ENCODE measurements at places on chromosomes 6 and 20. TPM values are rescaled to one million over a fixed set of nuclear protein-coding genes. Genes with fewer than 3 reads are reported as not detected.

GRCh38 chr20:61798632-61799031, 267.0 kb downstream of the TAF4 start:
- no peak overlapping the region for H3K4me3 ChIP-seq
- no peaks in the 10 kb centered on the region for H3K36me3 ChIP-seq
- no peaks in the 10 kb centered on the region for H3K4me1 ChIP-seq
- DNase-seq, result no peak
- no peak overlapping the region for H3K27ac ChIP-seq

DNA sequence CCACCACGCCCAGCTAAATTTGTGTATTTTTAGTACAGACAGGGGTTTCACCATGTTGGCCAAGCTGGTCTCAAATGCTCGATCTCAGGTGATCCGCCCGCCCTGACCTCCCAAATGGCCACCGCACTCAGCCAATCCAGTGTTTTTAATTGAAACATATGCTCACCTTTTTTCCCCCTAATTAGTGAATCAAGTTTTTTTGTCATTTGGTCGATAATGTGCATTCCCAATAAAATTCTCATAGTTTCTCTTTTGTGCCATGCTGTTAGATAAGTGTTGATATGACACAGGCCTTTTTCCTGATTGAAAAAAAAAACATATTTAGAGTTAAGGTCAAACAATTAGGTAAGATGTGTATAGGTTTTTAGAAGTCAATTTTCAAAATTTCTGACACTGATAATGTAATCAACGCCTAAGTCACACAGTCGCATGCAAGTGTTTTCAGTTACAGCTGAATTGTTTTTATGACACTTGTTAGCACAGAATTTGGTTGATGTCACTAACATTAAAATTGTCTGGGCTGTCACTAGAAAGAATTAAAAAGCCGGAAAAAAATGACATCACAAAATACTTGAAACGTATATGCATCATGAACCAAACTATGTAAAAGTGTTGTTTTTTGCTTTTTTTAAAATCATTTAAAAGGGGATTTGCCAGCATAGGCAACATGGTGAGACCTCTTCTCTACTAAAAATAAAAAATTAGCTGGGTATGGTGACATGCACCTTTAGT, 21.9 kb downstream of the ZNF217 start:
- no peaks in the 10 kb centered on the region for H3K27me3 ChIP-seq
- no peak overlapping the region for H3K4me3 ChIP-seq
- H3K4me1 ChIP-seq, result no peaks in the 10 kb centered on the region
- no peak for DNase-seq
- peaks cover 23% of the 10 kb centered on the region for H3K36me3 ChIP-seq

- no peak for DNase-seq
- H3K27ac ChIP-seq, result no peak overlapping the region
- no peak overlapping the region for H3K4me3 ChIP-seq
- no peaks in the 10 kb centered on the region for H3K4me1 ChIP-seq
- H3K36me3 ChIP-seq, result no peaks in the 10 kb centered on the region
These were observed 271.4 kb downstream of the ALDH8A1 start for GRCh38 chr6:134678436-134678889.

The SLC12A5 gene
- not detected for total RNA-seq

DNA sequence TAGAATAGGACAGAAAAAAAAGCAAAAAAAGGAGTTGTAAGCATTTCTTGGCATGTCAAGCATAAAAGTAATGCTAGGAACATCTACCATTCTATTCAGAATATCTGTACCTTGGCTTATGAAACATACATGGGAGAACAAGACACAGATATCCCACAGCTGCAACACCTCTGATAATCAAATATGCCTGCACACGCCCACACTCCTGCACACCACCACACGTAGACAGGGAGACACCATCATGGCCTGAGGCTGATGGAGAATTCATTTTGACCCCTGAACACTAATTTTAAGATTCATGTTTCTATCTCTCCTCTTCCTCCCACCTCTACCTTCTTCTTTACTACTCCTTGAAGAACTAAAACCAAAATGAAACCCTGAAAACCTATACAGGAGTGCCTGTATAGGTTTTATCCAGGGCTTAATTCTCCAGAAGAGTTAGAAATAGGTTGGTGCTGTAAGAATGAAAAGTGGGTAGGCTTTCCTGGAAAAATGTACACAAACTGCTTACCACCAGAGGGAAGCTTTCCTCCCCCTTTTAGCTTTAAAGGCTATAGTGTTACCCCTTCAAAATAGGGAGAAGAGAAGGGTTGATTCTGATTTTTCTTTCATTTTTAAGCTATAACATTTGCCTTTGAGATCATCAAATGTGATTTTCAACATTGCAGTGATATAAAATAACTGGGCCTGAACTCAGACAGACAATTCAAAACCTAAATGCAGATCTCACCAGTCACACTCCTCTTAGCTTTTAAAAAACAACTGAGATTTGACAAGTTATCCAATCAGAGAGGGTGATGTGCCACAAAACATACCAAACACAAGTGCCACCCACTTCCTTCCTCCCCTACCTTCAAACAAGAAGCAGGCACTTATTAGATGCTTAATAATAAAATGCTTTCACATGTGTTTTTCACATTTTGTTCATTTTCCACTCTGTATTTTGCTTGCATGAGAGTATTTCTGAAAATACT, 57.9 kb downstream of the ELOVL5 start:
- DNase-seq, result no peak
- no peak overlapping the region for H3K27ac ChIP-seq
- peaks cover 10% of the 10 kb centered on the region for H3K4me1 ChIP-seq
- no peaks in the 10 kb centered on the region for H3K27me3 ChIP-seq

GRCh38 chr6:105078386-105078708, 101.5 kb downstream of the POPDC3 start:
- no peak overlapping the region for H3K4me3 ChIP-seq
- H3K36me3 ChIP-seq, result no peaks in the 10 kb centered on the region
- no peaks in the 10 kb centered on the region for H3K27me3 ChIP-seq
- H3K27ac ChIP-seq, result no peak overlapping the region
- DNase-seq, result no peak

GRCh38 chr6:74568861-74569260, 637.0 kb downstream of the COL12A1 start:
- H3K27me3 ChIP-seq, result no peaks in the 10 kb centered on the region
- no peaks in the 10 kb centered on the region for H3K36me3 ChIP-seq
- no peak for DNase-seq
- H3K27ac ChIP-seq, result no peak overlapping the region
- no peak overlapping the region for H3K4me3 ChIP-seq

- no peak overlapping the region for H3K27ac ChIP-seq
- no peaks in the 10 kb centered on the region for H3K27me3 ChIP-seq
- H3K4me1 ChIP-seq, result peaks cover 7% of the 10 kb centered on the region
- no peak for DNase-seq
- no peak overlapping the region for H3K4me3 ChIP-seq
These were observed 197.6 kb downstream of the PRL start for GRCh38 chr6:22099231-22099630.

The SCUBE3 gene
- 101 TPM for total RNA-seq

GRCh38 chr6:5250451-5250850, 10.3 kb downstream of the LYRM4 start:
- H3K27ac ChIP-seq, result no peak overlapping the region
- no peaks in the 10 kb centered on the region for H3K36me3 ChIP-seq
- H3K4me3 ChIP-seq, result no peak overlapping the region
- H3K4me1 ChIP-seq, result no peaks in the 10 kb centered on the region
- DNase-seq, result no peak

All from thoracic aorta (tissue), 2 donors.